GM12878 (cell line): ENCODE measurements at places on chromosomes 12 and 14.
A peak's percentile ranks its signal among the peaks of the same experiment; 100 is the strongest.

GRCh38 chr12:109739747-109740693 lies 26.4 kb downstream of the FAM222A start:
- no peak for DNase-seq

- DNase-seq: no peak
These were observed 9.2 kb upstream of the PLEKHD1 start for GRCh38 chr14:69475194-69475818.

DNA sequence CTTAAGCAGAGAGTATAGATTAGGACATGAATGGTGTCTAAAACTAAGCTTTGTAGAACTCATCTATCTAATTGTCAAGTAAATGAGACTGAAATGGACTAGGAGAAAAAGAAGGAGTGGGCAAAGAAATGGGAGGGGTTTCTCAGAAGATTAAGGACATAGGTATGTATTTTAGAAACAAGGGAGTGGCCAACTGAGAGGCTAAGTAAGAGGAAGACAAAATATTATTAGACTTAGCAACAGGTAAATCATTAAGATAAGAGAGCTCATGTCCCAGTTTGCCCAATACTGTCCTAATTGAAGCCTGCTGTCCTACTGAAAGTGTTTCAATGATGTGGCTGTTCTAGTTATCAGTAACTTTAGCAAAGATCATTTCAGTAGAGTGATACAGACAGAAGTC lies 171.4 kb downstream of the KITLG start:
- no peak for DNase-seq

GRCh38 chr14:105353136-105353535 lies 38.6 kb downstream of the PACS2 start:
- no peak for DNase-seq

GRCh38 chr12:97597031-97597751 lies 134.6 kb downstream of the RMST start:
- DNase-seq: no peak

DNA sequence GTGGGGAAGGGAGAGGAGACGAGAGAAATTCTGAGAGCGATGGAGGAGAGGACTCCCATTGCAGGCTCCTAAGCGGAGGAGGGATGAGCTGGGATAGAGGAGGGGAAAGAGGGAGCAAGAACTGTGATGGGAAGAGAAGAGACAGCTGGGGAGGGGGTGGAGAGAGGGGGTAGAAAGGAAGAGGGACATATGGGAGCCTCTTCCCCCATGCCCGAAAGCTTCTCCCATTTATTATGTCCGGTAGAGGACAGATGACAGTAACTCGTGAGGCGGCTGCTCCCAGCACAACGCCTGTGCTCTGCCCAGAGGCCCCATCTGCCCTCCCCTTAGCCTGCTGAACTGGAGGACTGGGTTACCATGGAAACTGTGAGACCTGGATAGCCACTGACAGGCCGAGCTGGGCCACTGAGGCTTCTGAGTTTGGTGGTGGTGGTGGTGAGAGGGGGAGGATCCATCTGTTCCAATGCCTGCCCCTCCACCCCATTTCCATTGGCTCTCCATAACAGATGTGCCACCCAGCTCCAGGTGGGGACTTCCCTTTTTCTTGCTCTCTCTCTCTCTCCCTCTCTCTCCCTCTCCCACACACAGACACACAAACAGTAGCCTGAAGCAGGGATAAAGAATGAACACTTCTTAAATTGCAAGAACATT lies 8.3 kb downstream of the CPNE6 start:
- DNase-seq: no peak

- no peak for DNase-seq
These were observed 221.1 kb downstream of the KTN1 start for GRCh38 chr14:55801121-55801520.

GRCh38 chr12:110932046-110932445 lies 11.7 kb upstream of the MYL2 start:
- DNase-seq: no peak

GRCh38 chr12:132121283-132121682 lies 22.8 kb downstream of the DDX51 start:
- no peak for DNase-seq

DNA sequence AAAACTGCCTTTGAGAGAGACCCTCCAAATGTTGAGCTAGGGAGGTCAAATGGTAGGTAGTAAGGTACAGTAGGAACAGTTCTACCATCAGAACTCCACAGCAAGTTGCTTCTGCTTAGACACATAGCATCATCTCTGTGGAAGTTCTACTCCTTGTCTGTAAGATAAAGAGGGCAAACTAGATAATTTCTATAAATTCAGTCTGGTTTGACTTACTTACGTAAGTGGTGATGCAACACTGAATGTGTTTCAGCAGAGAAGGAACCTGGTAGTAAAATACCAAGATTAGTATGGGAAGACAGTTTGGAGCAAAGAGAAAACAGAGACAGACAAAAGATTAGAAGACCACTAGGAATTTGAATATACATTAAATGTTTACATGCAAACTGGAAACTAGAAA lies 42.0 kb downstream of the KITLG start:
- no peak for DNase-seq

GRCh38 chr14:81067156-81067555 lies 111.7 kb downstream of the TSHR start:
- no peak for DNase-seq

DNA sequence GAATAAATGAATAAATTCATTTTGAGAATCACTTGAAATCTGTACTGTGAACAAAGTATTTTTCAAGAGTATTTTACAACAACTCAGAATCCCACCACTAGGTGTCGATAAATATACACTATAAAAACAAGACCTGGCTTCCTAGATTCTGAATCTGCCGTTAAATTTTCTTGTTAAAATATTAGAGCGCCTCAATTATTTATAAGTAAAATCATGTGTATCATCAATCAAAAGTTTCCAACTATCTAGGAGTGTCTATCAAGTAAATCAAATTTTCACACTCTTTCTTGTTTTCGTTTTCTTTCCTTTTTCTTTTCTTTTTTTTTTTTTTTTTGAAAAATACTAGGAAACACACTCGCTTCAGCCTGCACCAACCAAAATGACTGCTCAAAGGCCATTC lies 179.2 kb upstream of the DCN start:
- DNase-seq: no peak

DNA sequence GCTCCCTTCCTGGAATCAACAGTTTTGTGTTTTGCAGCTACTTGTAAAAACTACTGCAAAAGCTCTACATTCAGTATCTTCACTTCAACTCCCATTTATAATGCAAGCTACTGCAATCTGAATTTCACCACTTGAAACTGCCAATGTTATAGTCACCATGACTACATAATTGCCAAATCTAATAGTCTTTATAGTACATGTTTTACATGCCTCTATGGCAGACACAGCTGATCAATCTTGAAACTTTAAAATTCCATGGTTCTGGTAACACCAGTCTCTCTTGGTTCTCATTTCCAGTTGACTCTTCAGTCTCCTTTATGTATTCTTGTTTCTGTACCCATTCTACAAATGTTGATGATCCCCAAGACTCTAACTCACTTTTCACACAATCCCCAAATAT lies 185.9 kb downstream of the MED13L start:
- no peak for DNase-seq

GRCh38 chr14:32601069-32601468 lies 272.0 kb downstream of the AKAP6 start:
- DNase-seq: no peak

- DNase-seq: no peak
These were observed at the start of gene SLC6A13 for GRCh38 chr12:262817-263216. TSS of gene SLC6A13 (minus strand) at chr12:262836. CDS start at chr12:260052, 2,784 bp downstream.

- no peak for DNase-seq
These were observed 3.6 kb downstream of the CFAP73 start for GRCh38 chr12:113152835-113153814.

DNA sequence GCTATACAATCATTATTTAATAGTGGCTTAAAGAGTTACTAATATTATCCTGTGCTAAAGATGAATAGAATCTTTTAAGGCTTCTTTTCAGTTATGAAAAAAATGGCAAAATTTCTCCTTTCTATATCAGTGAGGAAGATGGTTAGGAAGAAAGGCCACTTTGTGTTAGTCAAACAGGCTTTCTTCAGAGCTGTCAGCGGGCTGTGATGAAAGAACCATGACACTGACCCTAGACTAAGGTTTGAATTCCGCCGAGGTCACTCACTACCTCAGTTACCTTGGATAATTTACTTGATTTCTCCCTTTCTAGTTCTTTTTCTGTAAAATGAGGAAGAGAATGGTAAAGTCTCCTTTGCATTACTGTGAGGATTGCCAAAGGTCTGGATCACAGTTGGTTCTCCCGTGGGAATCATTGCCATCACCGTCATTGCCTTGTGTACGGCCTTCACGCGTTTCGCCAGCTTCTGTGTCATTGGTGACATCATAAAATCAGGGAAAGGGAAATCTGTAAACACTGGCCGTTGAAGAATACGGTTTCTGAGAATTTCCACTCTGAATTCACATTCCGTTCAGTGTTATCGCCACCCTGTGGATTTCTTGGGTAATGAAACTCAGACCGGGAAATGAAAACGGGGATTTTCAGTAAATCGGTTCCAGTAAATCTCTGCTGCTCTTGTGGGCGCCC lies 26.7 kb upstream of the YBX3 start:
- peak; percentile 68 for DNase-seq

GRCh38 chr12:86286119-86286518 lies 29.9 kb upstream of the MGAT4C start:
- no peak for DNase-seq

DNA sequence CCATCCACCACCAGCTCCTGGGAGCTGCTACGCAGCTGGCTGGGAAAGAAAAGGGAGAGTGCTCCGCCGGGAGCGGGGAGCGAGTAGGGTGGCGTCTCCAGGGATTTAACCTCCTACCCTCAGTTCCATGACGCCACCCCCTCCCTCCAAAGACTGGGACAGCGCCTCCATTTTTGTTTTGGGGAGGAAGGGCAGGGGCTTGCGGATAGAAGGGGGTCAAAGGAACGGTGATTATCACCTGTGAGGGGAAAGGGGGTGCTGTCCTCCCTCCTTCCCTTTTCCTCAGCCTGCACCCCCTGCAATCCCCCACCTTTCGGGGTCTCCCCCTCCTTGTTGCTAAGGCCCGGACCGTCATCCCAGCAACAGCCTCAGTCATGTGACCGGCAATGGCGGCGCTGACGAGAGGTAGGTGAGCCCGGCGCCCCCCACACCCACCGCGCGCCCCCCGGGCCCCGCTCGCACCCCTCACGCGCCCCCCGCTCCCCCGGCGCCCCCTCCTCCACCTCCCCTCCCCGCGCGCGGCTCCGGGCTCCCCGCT lies at the start of gene DTX3:
TSS of gene DTX3 (plus strand) at position 371 of the 538 bp plus-strand sequence. CDS start 1,694 bp downstream, outside the sequence.
- DNase-seq: no peak
